ENCODE measurements at places on chromosomes 3 and 15.

DNA sequence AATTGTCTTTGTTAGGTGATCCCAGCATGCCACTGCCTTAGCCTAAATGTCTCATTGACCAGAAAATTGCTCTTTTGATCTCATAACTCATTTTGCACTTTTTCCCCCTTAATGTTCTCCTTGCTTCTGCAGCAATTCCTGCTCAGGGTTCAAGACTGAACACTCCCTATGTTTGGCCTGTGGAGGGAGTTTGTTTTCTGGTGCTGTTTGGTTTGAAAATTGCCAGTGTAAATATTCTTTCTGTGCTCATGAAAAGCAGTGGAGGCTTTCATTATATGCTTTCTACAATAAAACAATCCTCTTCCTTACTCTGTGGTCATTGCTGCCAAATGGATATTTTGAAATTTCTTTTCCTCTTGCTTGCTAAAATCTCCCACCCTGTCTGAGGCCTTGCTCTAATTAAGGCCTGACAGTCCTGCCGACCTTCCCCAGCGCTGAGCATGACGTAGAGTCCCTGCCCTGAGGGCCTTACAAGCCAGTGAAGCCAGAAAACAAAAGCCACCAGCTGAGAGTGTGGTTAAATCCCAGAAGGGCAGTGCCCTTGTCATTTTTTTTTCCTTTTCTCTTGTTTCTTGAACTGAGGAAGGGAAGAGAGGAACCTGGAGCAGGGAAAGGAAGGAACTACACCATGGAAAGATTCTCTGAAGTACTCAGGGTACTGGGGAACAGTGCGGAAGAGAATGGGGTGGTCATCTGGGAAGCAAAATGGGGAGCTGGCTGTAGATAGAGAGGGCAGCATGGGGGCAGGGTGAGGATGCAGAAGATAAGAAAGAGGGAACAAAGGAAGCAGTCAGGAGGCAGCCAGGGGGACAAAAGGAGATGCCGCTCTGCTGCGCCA lies 24.8 kb downstream of the ZBTB38 start:
- peak; percentile 58 for DNase-seq

GRCh38 chr3:46613313-46614005 lies 1.1 kb downstream of the FAM240A start:
- DNase-seq = no peak

DNA sequence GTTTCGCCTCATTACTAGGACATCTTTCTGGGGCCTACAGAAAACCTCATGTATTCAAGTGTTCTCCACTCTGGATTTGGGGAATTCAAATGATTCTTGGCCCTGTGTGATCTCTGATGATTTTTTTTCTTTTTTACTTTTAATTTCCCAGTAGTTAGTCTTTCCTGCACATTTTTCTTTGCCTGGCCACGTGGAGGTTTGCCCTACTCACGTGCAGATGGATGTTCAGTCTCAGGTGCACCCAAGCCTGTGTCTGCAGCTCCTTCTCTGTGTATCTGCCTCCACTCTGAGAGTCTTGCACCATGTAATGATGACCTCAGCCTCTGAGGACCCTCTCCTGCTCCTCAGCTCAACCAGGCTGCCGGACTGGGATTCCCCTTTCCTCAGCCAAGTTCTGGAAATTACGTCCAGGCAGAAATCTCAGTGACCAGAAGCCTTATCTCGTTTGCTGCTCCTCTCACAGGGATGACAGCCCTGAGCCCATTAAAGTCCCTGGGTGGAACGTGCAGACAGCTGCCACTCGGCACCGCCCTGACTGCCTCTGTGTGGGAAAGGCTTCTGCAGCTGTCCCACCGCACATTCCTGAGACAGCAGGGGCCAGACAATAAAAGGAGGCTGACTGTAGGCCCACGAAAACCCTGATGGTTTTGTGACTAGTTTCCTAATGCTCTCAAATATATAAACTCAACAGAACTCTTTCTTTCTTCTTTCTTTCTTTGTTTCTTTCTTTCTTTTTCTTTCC lies 31.4 kb upstream of the GABRB3 start:
- DNase-seq = no peak

DNA sequence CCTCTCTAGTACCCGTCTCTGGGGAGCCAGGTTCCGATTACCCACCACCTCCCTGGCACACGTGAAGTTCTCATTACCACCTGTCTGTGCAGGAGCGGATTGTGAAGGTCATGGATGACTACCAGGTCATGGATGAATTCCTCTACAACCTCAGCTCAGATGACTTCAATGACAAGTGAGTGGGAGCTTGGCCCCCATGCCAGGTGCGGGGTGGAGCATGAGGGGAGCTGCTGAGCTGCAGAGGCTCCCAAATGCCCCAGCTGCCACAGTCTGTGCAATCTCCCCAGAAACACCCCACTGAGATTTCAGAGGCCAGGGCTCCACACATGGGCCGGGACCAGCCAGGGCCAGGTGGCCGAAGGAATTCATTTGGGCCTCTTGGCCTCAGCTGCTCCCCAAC lies 34.3 kb downstream of the DNAH1 start:
- no peak for DNase-seq

- no peak for DNase-seq
Measured at GRCh38 chr3:194468086-194468485, 18.7 kb downstream of the ATP13A3 start.

- DNase-seq = peak; percentile 46
Measured at GRCh38 chr15:23690450-23690852, 3.3 kb upstream of the NDN start.

GRCh38 chr3:198096015-198096414 lies 136.0 kb downstream of the LMLN start:
- DNase-seq = no peak

Measured in AG20443 (cell line).